ENCODE measurements at places on chromosomes 2 and 18. TPM values are rescaled to one million over a fixed set of nuclear protein-coding genes. Genes with fewer than 3 reads are reported as not detected.

GRCh38 chr18:71942433-71942832, 601.7 kb downstream of the CBLN2 start:
- DNase-seq: no peak
- no peak overlapping the region for H3K4me3 ChIP-seq
- no peak overlapping the region for H3K27ac ChIP-seq
- H3K4me1 ChIP-seq: no peaks in the 10 kb centered on the region
- no peaks in the 10 kb centered on the region for H3K27me3 ChIP-seq

DNA sequence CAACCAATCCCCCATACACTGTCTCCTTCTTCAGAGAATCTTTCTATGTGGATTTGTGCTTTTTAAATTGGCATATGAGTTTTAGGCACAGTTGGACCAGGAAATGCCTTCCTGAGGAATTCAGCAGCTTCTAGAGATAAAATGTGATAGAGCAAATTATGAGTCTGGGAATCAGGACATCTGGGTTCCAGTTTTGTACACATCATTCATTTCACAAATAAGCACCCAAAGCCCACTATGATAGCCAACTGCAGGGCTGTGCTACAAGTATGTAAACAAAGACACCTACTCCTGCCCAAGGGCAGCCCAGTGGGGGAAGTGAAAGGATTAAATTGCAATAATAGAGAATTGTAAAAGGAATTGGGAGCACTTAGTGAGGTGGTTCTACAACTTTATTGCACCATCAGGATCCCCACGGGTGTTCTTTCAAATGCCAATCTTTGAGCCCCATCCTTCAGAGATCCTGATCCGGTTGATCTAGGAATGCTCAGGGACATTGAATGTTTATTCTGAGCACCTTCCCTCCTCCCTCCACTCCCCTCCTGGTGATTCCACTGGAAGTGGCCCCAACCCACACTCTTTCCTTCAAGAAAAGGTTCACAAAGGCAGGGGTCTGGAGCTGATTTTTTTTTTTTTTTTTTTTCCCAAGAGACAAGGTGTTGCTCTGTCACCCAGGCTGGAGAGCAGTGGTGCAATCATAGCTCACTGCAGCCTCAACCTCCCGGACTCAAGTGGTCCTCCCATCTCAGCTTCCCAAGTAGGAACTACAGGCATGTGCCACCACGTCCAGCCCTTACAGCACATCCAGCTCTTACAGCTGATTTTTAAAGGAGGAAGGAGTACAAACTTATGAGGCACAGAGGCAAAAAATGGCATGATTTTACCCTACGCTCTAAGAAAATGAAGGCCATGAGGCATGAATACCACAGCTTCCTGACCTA, 11.1 kb upstream of the KCMF1 start:
- no peak for DNase-seq
- H3K27me3 ChIP-seq: no peaks in the 10 kb centered on the region
- peaks cover 34% of the 10 kb centered on the region for H3K4me1 ChIP-seq
- H3K27ac ChIP-seq: no peak overlapping the region
- peaks cover 42% of the 10 kb centered on the region for H3K36me3 ChIP-seq

- no peak for DNase-seq
- no peak overlapping the region for H3K27ac ChIP-seq
- no peak overlapping the region for H3K4me3 ChIP-seq
- H3K4me1 ChIP-seq: no peaks in the 10 kb centered on the region
- H3K36me3 ChIP-seq: no peaks in the 10 kb centered on the region
These were observed 339.4 kb downstream of the DCC start for GRCh38 chr18:52679354-52679753.

INHA gene
- not detected for total RNA-seq

DNA sequence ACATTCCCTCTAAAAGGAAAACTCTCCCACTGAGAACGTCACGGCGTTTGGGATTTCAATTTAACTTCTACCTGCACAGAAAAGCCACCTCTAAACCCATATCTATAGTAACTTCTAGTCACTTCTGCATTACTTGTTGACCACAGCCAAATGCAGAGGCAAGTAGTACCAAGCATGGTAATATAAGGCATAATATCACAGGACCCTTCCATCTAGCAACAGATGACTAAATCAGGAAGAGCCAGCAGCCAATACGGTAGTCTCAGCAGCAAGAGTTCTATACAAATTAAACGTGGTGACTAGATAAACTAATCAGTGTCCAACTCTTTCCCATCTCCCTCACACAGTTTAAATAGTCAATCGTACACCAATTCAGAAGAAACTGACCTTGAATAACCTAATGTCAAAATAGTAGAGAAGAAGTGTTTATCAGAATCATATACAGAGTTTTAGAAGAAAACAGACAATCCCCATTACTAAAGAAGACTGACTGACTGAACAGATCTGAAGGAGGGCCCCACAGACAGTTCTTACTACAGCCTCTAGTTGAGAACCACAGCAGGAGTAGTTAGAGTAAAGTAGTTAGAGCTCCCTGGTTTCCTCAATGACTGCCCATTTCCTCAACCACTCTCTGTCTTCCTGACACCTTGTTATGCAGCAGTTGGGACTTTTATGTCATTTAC, 30.0 kb downstream of the MEMO1 start:
- H3K4me1 ChIP-seq: peaks cover 24% of the 10 kb centered on the region
- H3K4me3 ChIP-seq: no peak overlapping the region
- peak overlapping the region; percentile 62 for H3K27ac ChIP-seq
- no peaks in the 10 kb centered on the region for H3K27me3 ChIP-seq
- H3K36me3 ChIP-seq: peaks cover 16% of the 10 kb centered on the region

DNA sequence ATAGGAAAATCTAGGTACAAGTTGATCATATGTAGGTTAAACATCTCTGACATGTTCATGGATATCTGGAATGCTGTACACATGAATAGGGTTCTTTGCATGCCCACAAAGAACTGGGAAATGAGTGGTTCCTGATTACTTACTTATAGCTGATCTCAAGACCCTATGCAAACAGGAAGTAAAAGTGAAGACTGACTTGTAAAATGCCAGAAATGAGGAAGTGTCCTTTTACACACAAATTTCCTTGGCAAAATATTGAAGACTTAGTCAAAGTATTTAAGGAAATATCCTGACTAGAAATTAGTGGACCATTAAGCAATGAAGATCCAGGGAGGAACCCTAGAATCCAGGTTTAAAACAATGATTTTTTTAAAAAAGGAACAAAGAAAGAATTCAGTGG, 203.7 kb upstream of the DLGAP1 start:
- no peaks in the 10 kb centered on the region for H3K36me3 ChIP-seq
- no peak overlapping the region for H3K4me3 ChIP-seq
- H3K27ac ChIP-seq: no peak overlapping the region
- no peaks in the 10 kb centered on the region for H3K4me1 ChIP-seq

DNA sequence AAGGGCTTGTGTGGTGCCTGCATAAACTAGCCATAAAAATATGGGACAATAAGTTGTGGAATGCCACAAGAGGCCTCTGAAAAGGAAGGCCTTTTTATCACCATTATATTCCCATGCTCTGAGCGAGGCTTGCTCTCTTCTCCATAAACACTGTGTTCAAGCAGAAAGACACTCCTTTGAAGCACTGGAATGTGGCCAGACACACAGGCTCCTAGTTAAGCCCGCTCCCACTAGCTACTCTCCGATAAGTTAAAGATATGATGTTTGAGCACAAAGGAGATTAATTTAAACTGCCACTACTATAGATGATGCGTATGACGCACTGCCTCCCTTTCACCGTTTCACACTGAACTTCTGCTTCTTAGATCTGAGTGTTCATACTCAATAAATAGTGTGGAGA, 188.7 kb upstream of the TWIST2 start:
- H3K27me3 ChIP-seq: peaks cover 5% of the 10 kb centered on the region
- no peak overlapping the region for H3K27ac ChIP-seq
- H3K4me1 ChIP-seq: no peaks in the 10 kb centered on the region
- H3K4me3 ChIP-seq: no peak overlapping the region
- no peak for DNase-seq
- no peaks in the 10 kb centered on the region for H3K36me3 ChIP-seq

GRCh38 chr2:20962939-20963557, 80.8 kb downstream of the APOB start:
- H3K4me1 ChIP-seq: no peaks in the 10 kb centered on the region
- H3K27ac ChIP-seq: no peak overlapping the region
- H3K27me3 ChIP-seq: peaks cover 11% of the 10 kb centered on the region
- H3K36me3 ChIP-seq: no peaks in the 10 kb centered on the region
- peak; percentile 84 for DNase-seq

GRCh38 chr2:105188343-105188742, 53.2 kb upstream of the GPR45 start:
- H3K27me3 ChIP-seq: peaks cover 14% of the 10 kb centered on the region
- H3K27ac ChIP-seq: no peak overlapping the region
- peak; percentile 40 for DNase-seq
- no peaks in the 10 kb centered on the region for H3K4me1 ChIP-seq

- H3K36me3 ChIP-seq: peaks cover 2% of the 10 kb centered on the region
- H3K4me3 ChIP-seq: no peak overlapping the region
- DNase-seq: no peak
- no peaks in the 10 kb centered on the region for H3K27me3 ChIP-seq
- H3K4me1 ChIP-seq: no peaks in the 10 kb centered on the region
These were observed 73.7 kb downstream of the MRPS9 start for GRCh38 chr2:105111365-105112150.

- H3K4me3 ChIP-seq: no peak overlapping the region
- H3K36me3 ChIP-seq: no peaks in the 10 kb centered on the region
- peaks cover 4% of the 10 kb centered on the region for H3K27me3 ChIP-seq
- no peaks in the 10 kb centered on the region for H3K4me1 ChIP-seq
- DNase-seq: no peak
These were observed 285.1 kb downstream of the SS18 start for GRCh38 chr18:25805323-25805722.

- no peaks in the 10 kb centered on the region for H3K4me1 ChIP-seq
- no peak overlapping the region for H3K27ac ChIP-seq
- DNase-seq: no peak
- H3K4me3 ChIP-seq: no peak overlapping the region
- H3K36me3 ChIP-seq: no peaks in the 10 kb centered on the region
These were observed 145.0 kb downstream of the DAW1 start for GRCh38 chr2:228016402-228016801.

DNA sequence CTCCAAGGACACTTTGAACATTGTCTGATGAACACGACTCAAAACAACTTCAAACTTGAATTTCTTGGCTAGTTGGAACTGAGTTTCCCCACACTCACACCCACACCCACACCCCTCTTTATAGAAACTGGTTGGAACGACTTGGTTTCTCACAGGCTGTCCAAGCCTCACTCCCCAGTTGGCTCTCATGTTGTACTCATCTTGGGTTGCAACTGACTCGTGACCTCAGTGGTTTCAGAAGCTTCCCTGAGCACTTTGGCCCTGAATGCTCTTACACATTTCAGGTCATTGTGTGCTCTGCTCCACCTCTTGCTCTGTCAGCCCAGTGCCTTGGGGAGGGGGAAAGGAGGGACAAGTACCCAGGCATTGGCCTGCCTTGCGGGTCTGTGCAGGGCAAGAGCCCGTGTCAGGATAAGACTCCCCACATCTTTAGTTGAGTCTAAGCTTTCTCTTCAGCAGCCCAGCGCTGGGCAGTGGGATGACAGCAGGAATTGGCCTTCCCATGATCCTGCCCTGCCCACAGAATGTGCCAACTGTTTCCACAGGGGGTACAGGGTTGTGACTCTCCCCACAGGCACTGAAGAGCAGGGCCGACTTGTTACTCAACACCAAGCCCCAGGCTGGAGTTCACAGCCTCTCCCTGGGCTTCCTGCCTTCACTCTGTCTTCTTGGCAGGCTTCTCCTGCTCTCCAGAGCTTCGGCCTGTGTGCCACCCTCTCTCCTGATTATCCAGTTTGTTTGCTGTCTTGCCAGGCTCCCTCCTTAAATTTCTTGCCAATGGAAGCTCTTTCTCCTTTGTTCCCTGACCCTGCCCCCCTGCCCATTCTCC, 104.6 kb downstream of the RTN4 start:
- no peaks in the 10 kb centered on the region for H3K27me3 ChIP-seq
- H3K36me3 ChIP-seq: no peaks in the 10 kb centered on the region
- no peak overlapping the region for H3K4me3 ChIP-seq
- H3K4me1 ChIP-seq: peaks cover 5% of the 10 kb centered on the region
- DNase-seq: peak; percentile 57

Measured in activated CD4-positive, alpha-beta T cell treated with anti-CD3 and anti-CD28 coated beads for 36 hours (primary cell).